ENCODE measurements at places on chromosomes 12 and 14.

GRCh38 chr14:98704441-98704840 lies 567.6 kb downstream of the BCL11B start:
- DNase-seq, result no peak

GRCh38 chr12:53523131-53523530 lies 15.8 kb upstream of the NPFF start:
- no peak for DNase-seq

DNA sequence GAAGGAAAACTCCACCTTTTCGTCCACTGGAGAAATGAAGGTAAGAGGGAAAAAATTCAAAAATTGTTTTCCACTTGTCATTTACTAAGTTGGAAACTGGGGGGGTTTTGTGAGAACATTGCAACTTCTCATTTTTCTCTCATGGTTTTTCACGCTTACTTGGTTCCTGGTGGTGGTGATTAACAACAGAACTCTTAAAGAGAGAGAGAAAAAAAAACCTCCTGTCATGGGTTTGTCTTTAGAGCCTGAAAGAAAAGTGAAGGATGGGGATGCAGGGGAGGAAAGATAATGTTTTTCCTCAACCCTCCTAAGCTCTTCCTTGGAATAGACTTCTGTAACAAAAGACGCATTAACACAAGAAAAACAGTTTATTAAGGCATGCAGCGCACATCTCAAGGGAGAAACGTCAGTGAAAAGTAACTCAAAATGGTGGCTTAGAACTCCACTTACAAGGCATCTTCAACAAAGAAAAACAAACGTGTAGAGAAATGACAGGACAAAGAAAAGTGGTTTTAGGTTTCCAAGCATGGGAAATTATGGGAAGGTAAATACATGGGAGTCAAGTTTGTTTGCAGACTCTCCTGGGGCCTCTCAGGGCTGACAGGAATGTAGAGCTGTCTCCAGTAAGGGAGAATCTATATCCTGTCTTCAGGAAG lies 81.9 kb upstream of the ATF7IP start:
- DNase-seq, result no peak

DNA sequence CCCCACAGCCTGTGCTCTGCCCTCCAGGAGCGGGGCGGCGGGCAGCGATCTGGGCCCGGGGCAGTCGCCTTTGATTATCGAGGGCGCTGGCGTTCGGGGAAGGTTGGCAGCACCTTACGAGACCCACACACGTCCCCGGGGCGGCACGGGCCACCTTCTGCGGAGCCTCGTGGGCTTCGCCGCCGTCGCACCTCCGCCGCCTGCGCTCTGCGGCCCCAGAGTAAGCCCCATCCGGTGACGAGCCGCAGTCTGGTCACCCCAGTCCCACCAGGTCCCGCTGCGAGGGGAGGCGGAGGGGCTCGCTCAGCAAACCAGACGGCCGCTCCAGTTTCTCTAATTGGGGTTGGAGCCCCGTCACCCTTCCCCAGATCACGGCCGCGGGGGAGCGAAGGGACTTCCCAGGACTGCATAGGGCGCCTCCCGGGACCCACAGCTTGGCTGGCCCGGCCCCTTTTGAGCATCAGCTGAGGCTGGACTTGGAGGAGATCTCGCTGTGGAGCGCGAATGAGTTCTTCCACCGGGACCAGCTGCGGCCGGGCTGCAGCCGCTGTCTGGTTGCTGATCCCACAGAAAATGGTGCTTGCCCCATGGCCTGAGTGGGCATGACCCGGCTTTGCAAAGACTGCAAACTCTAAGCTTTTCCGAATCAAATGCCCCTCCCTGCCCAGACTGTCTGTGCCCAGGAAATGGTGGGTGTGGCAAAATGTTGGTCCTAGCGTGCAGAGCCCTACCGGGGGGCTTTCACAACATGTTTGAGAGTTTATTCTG lies 560 bp downstream of the LGALS3 start:
- DNase-seq, result peak; percentile 13

GRCh38 chr14:53772936-53773335 lies 183.7 kb downstream of the BMP4 start:
- no peak for DNase-seq

DNA sequence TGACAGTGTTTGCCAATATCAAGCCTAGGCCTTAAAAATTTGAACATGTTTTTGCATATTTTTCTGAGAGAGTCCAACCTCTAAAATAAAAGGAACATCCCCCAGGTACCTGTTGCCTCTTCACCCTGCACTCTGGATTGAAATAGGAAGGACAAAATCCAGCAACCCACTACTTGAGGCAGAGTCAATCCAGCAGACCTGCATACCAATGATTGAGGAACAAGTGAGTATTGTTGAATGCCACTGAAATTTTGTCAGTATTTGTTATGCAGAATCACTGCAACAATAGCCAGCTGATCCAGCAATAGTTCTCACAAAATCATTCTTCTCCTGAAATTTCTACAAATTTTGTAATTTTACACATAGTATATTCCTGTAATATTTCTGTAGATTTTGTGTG lies 460.6 kb upstream of the FOXG1 start:
- DNase-seq, result no peak

- no peak for DNase-seq
These were observed 18.0 kb upstream of the TCP11L2 start for GRCh38 chr12:106284358-106285105.

GRCh38 chr14:64279704-64280668 lies 14.2 kb downstream of the ESR2 start:
- no peak for DNase-seq

GRCh38 chr14:63027719-63028118 lies 17.5 kb downstream of the KCNH5 start:
- no peak for DNase-seq

DNA sequence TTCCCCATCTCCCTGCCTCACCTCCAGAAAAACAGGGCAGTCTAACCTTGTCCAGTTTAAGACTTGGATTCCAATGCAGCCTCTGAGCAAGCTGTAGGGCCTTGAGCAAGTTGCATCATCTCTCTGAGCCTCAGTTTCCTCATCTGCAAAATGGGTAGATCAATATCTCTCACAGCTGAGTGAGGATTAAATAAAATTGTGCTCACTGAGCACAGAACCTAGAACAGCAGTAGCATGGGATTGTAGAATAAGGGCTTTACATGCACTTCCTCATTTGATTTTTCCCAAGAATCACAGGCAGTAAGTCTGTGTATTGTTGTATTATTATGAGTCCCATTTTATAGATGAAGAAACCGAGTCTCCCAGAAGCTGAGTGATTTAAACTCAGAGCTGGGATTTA lies 2.0 kb downstream of the DTX1 start:
- no peak for DNase-seq

GRCh38 chr12:17076028-17076744 lies 470.2 kb upstream of the LMO3 start:
- no peak for DNase-seq

DNA sequence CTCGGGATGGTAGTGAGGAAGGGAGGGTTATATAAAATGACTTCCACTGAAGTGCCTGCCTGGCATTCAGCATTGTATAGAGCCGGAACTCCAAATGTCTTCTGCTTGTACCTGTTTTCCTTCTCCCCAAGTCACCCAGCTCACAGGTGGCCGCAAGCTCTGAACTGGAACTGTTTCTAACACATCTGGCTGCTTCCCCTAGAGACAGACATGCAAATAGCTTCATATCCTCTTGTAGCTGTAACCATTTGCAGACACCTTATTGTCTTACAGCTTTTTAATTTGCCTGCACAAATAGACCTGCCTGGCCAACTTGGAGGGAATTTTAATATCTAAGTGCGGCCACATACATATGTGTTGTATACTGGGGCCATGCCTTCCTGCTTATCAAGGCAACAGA lies 126.0 kb downstream of the CHST11 start:
- DNase-seq, result no peak

DNA sequence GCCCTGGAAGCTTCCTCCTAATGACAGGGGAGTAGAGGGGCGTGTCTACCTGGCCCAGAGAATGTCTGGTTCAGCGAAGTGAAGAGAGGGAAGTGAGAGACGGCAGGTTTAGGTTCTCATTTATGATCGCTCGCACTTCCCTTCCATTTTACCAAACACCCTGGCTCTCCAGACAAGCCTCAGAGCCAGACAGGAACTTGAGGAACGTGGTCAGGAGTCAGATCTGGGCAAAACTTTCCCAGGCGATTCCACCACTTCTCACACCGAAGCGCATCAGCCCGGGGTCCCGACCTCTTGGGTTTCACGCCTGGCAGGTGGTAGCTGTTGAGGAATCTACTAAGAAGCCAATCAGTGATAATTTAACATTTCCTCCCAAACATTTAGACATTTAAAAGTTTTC lies 21.3 kb downstream of the ACTN1 start:
- no peak for DNase-seq

DNA sequence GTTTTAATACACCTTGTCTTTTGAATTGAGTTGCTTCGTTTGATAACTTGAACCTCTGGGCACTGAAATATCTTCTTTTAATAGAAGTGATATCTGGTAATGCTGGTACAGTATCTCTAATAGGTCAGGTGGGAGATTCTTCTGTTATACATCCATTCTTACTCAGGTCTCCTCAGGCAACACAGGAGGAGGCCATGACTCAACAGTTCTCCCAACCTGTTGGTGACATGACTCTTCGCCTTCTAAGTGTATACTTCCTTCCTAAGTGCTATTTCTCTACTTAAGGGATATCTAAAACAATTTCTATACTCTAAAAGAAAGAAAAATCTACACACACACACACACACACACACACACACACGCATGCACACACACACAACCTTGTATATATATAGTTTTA lies 509.1 kb downstream of the PCNX1 start:
- no peak for DNase-seq
